ENCODE measurements at places on chromosomes 7 and 10. TPM values are rescaled to one million over a fixed set of nuclear protein-coding genes. Genes with fewer than 3 reads are reported as not detected.

GRCh38 chr10:69458430-69459100 lies 7.3 kb downstream of the TSPAN15 start:
- no peak for DNase-seq

DNA sequence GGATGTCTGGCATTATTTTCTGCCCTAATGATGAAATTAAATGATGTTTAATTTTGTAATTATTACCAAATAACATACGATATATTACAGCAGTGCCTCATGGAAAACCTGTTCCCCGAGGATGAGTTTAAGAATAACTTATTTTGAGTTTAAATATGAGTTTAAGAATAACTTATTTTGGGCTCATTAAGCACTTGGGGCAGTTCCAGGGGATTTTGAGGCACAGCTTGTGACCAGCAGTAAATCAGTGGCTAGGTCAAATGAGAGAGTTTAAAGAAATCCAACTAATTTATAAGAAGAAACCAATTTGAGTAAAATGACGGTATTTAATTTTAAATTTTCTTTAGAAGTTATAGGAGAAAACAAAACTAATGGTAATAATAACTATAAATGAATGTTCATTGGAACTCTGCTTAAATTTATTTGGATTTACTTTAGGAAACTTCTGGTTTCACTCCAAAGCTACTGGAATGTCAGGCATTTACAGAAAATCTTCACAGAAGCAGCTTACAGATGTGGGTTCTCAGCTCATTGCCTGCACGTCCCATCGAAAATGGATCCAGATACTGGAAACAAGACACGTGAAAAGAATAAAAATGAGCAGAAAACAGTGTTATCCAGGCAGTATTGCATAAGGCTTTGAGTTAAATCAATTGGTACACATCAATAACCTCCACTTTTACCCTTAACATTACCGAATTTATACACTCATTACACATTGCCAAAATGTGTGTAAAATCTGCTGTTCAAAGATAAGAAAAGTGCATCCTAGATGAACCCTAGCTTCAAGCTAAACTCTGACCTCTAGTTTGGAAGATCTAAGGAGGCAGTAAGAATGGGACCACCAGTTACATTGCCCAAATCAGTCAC lies 784.5 kb upstream of the IGFBP3 start:
- no peak for DNase-seq

IKZF5 gene
- 10.5 TPM for total RNA-seq

DNA sequence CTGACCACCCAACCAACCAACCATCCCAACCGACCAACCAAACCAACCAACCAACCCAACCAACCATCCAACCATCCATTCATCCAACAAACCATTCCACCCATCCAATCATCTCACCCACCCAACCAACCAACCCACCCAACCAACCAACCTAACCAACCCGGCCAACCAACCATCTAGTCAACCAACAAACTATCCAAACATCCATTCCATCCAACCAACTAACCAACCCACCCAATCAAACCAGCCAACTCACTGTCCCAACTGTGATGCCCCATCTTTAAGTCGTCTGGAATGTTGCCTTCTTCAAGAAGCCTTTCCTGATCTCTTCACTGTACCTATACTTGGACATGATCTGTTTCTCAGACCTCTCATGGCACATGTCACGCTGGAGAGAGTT lies 31.6 kb downstream of the MINDY4 start:
- peak; percentile 25 for DNase-seq

DNA sequence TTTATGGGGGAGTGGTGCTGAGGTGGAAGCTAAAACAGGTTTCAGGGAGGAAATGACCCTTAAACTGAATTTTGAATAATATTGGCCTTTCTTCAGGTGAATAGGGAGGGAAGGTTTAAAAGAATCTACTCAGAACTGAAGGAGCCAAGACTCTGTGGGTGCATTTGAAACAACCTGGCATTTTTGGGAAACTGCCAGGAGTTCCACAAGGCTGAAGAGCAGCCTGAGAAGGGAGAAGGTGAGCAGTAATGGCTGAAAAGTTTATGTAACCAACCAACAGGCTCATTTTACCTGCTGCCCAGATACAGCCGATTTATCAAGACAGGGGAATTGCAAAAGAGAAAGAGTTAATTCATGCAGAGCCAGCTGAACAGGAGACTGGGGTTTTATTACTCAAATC lies 4.0 kb upstream of the PANK1 start:
- DNase-seq: no peak

- DNase-seq: no peak
These were observed 65.0 kb downstream of the VSTM4 start for GRCh38 chr10:49050366-49050765.

GRCh38 chr10:74640134-74640921 lies 186.1 kb upstream of the KAT6B start:
- DNase-seq: no peak

- DNase-seq: no peak
These were observed 101.2 kb downstream of the MPP7 start for GRCh38 chr10:28201410-28202400.

GRCh38 chr10:131934769-131935168 lies 34.0 kb downstream of the PPP2R2D start:
- DNase-seq: no peak

DNA sequence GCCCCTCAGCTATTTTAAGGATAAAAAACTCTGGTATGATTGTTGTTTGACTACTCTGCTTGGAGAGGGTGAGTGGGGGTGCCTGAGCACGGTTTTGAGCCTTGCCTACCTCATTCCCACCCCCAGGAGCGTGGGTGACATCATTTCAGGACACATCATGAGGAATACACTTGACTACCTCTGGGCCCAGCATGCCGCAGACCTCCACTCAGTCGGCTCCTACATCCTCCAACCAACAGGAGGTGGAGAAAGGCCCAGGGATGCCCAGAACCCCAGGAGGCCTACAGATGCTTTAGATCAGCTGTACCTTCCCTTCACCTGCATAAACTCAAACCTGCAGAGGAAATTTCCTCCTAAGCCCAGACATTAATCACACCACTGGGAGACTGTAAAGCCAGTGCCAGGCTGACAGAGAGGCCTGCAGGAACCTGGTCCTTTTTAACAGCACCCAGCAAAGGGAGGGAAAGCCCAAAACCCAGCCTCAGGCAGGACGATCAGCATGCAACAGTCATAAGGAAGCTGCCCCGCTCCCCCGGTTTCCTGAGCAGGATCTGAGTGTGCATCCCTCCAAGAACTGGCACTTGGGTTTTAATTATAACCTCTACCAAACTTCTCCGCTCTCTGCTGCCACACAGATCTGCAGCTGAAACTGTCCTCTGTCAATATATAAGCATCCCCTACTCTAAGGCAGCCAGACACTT lies 61.7 kb upstream of the ZNRF2 start:
- peak; percentile 65 for DNase-seq

FANK1 gene
- total RNA-seq: 0.81 TPM

DNA sequence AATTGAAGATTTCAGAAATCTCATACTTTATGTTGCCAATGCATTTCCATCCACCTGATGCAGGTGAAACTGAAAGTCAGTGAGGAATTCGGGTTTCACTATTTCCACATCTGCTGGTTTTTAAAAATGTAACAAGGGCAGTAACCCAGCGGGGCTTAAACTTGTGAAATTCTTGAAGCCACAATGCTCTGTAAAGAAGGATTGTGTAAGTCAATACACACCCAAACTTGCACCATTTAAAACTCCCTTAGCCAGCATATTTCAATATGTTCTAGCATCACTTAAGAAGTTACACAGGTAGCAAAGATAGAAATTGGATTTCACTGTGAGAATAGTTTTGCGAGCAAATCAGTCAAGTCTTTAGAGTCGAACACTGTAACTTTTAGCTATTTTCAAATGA lies 386.1 kb downstream of the PLXDC2 start:
- DNase-seq: no peak

CCM2 gene
- 42.3 TPM for total RNA-seq

RPS24 gene
- 1,006 TPM for total RNA-seq

All from osteocyte (in vitro differentiated cells).